ENCODE measurements at places on chromosomes 5 and 9.

GRCh38 chr5:176474476-176474875, 26.3 kb downstream of the FAF2 start:
- no peak for DNase-seq

DNA sequence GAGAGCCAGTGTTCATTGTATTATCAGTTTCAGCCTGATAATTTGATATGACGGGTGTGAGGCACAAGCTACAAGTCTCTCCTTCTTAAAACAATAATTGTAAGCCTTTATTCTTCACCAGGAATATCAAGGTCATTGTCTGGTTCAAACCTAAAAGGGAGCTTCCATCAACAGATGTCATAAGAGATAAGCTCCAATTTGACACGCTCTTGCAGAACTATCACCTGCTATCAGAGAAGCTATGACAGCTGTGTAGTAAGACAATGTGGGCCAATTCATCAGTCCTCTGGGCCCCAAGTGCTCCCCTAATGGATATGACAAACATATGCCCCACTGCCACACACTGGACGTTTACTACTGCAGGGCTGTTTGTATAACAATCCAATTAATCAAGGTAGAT, 1010.2 kb upstream of the DMAC1 start:
- no peak for DNase-seq

GRCh38 chr5:154166901-154167791, 23.4 kb upstream of the GALNT10 start:
- DNase-seq: no peak

GRCh38 chr5:102901424-102902134, 146.5 kb downstream of the PAM start:
- DNase-seq: no peak

DNA sequence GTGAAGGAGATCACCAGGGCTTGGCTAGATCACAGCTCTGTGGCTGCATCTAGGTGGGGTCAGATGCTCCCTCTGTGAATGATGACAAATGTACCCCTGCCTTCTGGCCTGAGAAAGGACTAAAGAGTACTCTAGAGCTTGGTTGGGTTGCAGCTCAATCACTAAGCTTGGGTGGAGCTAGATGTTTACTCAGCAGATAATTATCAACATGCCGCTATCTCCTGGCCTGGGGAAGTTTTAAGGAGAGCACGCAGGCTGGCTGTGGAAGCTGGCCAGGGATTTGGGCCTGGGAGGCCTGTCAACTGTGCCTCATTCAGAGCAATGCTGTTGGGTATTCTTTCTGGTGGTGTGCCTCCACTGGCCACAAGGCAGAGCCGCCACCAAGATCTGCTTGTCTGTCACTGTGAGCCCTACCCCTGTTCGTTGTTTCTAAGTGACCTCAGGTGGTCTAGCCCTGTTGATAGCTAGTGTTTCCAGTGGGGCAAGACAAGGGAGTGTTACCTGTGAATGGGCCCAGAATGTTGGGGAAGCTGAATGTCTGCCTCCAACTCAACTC, 181.7 kb downstream of the ADGRV1 start:
- DNase-seq: no peak

DNA sequence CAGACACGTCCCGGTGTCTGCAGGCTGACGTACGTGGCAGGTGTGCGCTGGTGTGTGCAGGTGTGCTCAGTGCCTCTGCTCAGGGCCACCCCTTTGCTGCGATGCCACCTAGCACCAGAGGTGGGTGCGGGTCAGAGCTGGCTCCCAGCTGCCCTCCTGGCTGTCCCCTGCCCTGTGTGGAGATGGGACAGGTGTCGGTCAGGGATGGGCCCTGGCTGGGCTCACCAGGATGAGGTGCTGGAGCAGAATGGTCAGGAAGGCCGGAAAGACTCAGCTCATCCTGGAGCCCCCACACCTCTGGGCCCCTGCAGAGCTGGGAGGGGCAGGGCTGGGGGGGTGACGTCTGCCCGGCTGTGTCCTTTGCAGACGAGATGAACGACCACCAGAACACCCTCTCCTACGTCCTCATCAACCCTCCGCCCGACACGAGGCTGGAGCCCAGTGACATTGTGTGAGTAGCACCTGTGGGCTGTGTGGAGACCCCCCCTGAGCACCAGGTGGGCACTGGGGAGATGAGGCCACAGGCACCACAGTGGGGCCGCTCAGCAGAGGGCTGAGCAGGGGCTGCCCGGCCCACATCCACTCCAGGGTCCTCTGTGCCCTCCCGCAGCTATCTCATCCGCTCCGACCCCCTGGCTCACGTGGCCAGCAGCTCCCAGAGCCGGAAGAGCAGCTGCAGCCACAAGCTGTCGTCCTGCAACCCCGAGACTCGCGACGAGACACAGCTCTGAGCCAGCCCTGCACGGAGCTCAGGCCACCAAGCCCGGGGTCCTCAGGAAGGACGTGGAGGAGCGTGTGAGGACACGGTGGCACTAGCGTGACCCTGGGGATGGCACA, 89.7 kb downstream of the KCNT1 start:
- no peak for DNase-seq

DNA sequence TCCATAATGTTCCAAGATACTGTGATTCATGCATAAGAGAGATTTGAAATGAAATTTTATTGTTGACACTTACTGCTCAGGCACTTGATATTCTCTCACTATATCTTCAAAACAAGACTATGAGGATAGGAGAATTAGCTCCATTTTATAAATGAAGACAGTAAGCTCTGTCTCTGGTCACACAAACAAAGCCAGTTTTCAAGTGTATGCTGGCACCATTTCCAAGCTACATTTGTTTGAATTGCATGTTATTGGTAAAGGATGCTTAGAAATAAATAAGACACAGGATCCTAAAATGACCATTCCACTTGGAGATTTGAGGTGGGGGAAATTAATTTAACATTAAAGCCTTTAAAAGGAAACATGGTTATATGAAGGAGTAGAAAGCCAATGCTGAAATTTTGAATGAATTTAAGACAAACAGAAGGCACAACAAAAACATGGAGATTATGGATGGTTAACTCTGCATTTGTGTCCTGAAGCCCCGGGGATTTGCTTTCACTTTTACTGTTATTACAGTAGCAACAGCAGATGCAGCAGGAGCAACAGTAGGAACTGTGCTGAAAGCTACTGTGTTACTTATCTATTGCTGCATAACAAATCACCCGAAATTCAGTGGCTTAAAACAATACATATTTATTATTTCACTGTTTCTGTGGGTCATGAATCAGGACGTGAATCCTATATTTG, 79.7 kb upstream of the ASTN2 start:
- no peak for DNase-seq

GRCh38 chr5:168765086-168765550, 185.9 kb upstream of the PANK3 start:
- DNase-seq: no peak

DNA sequence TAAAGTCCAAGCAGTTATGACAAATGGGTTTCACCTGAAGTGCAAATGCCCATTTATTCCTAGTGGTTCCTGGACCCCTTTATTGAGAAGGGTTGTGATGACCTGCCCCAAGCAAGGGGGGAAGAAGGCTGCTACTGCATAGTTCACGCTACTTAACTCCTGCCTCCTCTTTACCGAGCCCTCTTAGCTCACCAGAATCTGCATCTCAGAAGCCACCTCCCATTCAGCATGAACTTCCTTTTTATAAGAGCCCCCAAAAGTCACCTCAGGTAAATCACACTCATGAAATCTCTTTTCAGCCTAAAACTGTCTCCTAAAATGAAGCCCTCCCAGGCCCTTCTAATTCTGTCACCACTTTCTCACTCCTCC, 26.6 kb upstream of the C9orf72 start:
- DNase-seq: no peak

- DNase-seq: no peak
Measured at GRCh38 chr9:105083256-105083655, 155.3 kb upstream of the ABCA1 start.

DNA sequence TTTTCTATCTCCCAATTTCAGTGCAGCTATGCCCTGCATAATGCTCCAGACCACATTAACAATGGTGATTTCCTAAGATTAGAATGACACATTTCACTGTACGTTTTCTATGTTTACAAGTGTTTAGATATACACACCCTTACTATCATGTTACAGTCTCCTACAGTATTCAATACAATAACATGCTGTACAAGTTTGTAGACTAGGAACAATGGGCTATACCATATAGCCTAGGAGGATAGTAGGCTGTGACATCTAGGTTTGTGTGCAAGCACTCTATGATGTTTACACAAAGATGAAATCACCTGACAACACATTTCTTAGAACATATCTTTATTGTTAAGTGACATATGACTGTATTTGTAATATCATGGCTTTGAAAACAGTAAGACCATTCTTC, 1435.6 kb upstream of the NUDT12 start:
- DNase-seq: no peak

GRCh38 chr5:106417163-106417562, 1253.6 kb downstream of the EFNA5 start:
- no peak for DNase-seq

GRCh38 chr5:2029206-2029605, 146.5 kb upstream of the IRX4 start:
- no peak for DNase-seq

DNA sequence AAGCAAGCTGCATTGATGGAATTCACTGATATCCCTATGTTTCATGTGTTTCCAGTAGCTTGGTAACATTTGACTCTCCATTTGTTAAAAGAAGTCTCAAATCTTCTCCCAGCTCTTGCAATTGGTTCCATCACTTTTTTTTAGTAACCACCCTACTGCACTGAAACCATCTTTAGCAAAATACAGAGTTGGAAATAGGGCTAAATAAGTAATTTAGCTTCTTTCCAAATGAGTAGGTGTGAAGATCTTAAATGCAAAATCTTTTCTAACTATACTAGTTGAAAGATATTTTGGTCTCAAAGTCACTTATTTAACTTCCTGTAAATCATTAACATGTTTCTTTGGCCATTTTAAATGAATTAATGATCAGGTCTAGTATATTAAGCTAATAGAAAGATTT, 138.1 kb downstream of the DIRAS2 start:
- no peak for DNase-seq

DNA sequence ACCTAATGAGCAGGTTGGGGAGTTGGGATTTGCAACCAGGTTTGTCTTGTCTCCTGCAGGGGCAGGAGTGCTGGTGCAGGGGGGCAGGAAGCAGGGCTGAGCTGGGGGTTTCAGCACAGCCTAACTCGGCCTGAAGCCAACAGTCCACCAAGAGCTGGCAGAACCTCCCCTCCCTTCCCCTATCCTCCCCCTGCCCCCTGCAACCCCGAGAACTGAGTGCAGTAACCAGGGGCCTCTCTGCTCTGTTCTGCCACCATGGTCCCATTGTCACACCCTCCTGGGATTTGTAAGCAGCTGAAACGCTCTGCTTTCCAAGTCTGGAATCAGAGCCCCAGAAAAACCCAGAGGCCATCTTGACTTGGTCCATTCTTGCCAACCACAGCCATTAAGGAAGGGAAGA, 72.9 kb downstream of the ARHGEF37 start:
- DNase-seq: no peak

DNA sequence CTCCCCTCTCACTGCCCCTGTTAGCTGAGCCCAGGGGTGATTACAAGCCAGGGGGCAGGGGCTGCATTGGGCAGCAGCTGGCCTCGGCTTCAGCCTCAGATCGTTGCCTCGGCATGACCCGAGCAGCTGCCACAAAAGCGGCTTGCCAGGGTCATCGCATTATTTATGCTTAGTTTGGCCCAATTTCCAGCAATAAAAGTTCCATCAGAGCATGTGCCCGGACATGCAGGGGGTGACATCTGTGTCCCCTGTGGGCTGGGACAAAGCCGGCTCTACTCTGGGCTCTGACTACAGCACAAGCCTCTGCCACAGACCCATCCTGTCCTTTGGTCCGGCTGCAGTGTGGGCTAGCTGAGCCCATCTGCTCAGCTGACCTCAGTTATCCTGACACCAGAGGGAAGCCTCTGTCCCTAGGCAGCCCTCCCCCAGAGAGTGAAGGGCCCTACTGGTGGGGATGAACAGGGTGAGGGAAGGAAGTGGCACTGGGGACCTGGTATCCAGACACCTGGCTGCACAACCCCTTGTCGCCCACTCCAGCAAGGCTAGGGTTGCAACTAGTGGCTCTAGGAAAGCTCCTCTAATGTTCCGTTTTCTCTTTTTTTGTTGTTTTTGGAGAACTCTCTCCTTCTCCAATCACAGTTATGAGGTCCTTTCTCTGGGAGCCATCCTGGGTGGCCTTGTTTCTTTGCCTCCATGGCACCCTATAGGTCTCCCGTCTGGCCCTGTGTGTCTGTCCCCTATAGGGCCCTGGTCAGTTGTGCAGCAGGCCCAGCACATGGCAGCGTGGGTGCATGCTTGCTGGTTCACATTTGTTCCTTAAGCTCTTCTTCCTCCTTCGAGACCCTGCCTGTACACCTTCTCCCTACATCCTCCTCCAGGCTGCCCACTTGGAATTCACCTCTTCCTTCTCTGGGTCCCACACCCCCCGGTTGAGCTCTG, 13.3 kb upstream of the GADD45G start:
- no peak for DNase-seq

GRCh38 chr9:135609366-135609955, 29.9 kb downstream of the GLT6D1 start:
- DNase-seq: no peak

GRCh38 chr9:93291536-93292287, 107.8 kb downstream of the WNK2 start:
- no peak for DNase-seq

DNA sequence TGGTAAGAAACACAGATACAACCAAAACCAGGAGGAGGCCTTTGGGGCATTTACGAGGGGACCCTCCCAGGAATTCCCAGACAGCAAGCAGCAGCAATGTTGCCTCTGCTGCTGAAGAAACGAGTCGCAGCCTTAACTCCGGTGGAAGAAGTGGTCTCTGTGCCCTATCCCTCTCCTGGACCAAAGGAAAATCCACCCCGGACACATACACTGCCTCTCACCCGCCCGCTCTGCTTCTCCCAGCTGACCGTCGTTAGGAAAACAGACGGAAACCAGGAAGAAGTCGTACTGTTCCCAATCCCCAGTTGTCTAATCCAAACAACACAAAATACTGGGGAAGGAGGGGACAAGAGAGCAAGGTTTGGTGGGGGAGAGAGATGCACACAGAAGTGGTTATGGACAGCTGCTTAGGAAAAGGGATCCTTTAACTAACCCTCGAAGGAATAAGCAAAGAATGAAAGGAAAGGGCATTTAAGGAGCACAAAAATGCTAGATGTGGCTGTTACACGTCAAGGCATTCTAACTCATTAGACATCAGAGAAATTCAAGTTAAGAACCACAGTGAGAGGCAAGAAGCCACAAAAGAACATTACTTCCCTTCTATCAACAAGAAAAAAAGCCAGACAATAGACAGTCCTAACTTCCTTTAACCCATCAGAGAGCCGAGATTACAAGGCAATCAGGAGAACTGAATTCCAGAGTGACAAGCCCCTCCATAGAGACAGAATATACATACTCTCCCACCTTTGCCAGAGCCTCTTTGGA, 71.9 kb downstream of the ACTL7B start:
- no peak for DNase-seq

GRCh38 chr9:128625391-128626146, 31.1 kb downstream of the DYNC2I2 start:
- no peak for DNase-seq

GRCh38 chr5:145975361-145976066, 39.1 kb downstream of the SH3RF2 start:
- DNase-seq: peak; percentile 80

Measured in LoVo (cell line).